ENCODE measurements at places on chromosomes 11 and 22.

DNA sequence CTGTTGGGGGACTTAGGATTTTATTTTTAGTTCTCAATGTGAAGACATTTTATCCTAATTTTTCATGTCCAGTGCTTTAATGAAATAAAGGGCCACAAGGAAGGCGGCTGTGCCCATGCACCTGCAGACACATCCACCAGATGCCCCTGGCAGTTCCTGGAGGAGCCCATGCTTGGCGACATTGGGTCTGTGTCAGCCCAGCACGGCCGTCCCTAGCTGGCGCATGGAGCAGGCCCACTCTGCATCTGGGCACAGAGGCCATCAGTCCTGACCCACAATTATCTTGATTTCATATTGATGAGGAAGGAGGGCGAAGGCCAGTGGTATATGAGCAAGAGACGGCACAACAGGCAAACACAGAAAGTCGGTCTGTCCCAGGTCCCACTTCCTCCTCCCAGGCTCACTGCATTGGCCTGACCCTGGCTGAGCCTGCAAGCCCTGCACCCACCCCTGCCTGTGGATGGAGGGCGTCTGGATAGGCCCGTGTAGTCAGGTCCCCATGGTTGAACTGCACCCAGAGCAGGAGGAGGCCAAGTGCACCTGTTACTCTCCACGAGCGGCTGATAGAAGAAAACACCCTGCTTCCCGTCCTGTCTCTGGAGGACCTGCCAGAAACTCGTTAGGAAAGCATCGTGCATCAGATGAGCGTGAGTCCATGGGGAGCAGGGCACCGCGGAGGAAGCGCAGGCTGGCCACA lies 296.9 kb downstream of the BRD1 start:
- no peak for DNase-seq

DNA sequence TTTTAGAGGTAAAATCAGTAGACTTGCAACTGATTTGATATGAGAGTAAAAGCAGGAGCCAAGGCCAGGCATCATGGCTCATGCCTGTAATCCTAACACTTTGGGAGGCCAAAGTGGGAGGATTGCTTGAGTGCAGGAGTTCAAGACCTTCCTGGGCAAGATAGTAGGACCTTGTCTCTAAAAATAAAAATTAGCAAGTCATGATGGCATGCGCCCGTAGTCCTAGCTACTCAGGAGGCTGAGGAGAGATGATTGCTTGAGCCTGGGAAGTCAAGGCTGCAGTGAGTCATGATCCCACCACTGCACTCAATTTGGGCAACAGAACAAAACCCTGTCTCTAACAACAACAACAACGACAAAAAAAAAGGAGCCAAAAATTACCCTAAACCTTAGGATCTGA lies 13.5 kb downstream of the SGSM3 start:
- DNase-seq = no peak

GRCh38 chr11:61814958-61815789 lies 1.6 kb downstream of the FADS1 start:
- peak; percentile 92 for DNase-seq

DNA sequence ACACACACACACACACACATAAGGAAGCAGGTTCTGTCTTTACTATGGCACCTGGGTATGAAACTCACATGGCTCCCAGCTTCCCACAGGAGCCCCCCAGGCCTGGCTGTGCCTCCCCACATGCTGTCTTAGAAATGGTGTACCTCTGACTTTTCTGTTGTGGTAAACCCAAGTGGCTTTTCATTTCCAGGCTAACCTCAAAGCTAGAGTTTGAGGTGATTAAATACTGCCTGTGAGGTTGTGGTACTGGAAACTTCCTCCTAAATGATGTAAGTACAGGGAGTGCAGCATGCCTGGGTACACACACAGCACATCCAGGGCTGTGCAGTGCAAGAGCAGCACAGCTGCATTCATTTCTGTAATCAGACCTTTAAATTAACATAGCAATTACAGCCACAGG lies 34.4 kb downstream of the ME3 start:
- DNase-seq = no peak
